CD4-positive, alpha-beta T cell treated with Interleukin-15 for 4 hours (primary cell): ENCODE measurements at places on chromosomes 7 and 10.

DNA sequence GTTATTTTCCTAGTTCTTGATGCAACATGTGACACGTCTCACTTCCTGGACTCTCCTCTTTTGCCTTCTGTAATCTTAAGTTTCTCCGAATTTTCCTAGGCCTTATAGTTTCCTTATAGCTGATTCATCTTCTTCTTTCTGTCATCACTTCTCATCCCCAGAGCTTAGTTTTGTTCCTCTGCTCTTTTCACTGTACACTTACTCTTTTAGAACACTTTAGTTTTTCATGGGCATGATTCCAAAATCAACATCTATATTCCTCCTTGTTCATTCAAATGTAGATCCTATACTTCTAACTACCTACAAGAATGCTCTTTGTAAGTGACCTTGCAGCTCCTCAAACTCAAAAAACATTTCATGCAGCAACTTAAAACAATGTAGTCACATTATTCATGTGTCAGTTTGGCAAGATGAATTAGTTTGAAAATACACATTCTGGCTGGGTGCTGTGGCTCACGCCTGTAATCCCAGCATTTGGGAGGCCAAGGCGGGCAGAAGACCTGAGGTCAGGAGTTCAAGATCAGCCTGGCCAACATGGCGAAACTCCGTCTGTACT, 13.1 kb upstream of the SLC26A3 start:
- DNase-seq: no peak

- DNase-seq: no peak
These were observed 48.8 kb downstream of the DLD start for GRCh38 chr7:107939573-107940489.

- DNase-seq: no peak
These were observed 45.3 kb downstream of the JAZF1 start for GRCh38 chr7:28135315-28135714.

GRCh38 chr10:110499796-110500514, 2.2 kb downstream of the DUSP5 start:
- no peak for DNase-seq

DNA sequence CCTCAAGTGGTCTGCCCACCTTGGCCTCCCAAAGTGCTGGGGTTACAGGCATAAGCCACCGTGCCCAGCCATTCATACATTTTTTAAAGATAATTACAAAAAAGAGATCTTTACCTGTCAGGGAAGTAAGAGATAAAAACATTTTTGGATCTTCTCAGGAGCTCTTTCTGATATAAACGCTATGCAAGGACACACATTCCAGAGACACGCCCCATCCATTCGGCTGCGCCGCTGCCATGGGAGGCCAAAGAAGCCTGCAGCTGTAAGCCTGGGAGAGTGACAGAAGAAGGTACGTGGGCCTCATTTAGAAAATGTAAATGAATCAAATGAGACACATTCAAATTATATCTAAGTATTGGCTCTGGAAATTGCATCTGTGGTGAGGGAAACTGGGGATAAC, 85.3 kb downstream of the LYZL1 start:
- DNase-seq: no peak

DNA sequence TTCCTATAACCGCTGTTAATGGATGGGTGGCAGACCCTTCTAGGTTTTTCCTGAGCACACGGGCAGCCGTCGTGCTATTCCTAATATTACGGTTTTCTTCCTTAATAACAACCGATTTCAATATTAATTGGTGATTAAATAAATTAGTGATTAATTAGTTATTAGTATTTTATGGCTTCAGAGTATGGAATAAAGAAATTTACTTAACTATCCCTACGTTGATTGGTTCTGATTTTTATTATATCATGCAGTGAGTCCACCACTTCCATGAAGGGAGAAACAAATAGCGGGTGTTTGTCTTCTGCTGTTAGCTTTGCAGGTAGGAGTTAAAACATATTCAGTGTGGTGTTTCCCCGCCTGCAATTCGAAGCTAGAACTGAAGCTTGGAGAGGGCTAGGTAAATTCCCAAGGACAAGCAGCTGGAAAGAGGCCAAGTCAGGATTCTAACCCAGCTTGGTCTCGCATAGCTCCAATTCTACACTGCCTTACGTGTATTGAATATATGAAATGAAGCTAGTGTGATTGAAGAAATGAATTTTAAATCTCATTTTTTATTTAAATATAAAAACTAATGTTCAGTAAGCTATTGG, 928 bp upstream of the CSTF2T start:
- DNase-seq: peak; percentile 1

DNA sequence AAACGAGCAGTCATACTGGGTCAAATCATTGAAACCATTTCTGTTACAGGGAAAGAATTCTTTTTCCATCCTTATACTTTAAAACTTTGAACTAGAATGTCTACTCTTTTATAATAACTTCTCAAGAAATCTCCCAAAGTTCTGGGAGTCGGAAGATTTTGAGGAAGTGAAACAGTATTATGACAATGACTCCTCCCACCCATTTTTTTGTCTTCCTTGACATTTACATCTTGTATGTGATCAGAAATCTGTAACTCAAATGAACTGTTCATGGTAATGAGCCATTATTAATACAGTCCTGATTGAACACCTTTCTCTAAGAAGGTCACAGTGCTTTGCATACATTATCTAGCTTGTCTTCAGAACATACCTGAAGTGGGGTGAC, 227.4 kb downstream of the CELF2 start:
- no peak for DNase-seq

DNA sequence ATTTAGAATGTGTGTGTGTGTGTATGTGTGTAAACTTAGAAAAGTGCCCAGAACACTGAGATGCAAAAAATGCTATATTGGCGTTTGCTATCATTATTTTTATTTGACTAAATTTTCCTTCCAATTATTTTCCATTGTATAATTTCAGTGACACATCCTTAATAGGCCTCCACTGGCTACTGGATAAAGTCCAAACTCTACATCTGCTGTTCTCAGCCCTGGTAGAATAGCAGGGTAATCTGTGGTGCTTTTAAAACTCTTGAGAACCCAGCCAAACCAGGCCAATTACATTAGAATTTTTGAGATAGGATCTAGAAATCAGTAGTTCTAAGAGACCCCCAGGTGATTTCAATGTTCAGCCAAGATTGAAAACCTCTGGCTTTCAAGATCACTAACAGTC, 66.4 kb downstream of the ZNF503 start:
- DNase-seq: no peak

DNA sequence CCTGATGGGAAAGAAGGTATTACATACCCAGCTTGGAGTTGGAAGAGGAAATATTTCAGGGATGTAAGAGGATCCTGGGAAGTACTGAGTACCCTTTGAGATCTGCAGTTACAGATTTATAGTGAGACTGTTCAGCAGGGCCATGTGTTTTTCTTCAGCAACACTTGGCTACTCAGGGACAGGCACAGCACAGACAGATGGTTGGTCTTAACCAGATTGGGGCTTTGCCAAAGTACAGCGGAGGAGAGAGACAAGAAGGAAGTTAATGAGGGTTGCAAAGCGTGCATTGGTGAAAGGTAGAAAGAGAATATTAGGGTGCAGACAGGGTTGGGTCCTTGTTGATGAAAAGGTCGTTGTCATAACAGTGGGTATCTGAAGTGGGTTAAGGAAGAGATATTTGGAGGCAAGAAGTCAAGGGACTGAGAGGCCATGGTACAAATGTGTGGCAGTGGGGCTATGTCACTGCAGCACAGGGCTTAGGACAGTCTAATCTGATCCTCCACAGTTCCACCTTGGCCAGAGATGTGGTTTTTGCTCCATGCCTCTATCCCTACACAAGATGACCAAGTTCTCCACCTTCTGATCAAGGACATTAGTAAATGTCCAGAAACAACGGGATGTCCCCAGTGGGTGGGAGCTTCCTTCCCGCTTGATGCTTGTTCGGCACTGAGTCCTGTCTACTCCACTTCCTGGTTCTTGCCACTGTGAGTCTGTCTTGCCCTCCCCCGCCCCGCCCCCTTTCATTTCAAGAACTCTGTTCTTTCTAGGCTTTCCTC, 18.9 kb upstream of the DNAJC1 start:
- peak; percentile 55 for DNase-seq

GRCh38 chr10:34727595-34728033, 87.5 kb downstream of the PARD3 start:
- DNase-seq: no peak
